Tibial nerve (tissue), 4 donors: ENCODE measurements at places on chromosomes 4 and X. TPM values are rescaled to one million over a fixed set of nuclear protein-coding genes. Genes with fewer than 3 reads are reported as not detected.

The PPP2R2C gene
- not detected for total RNA-seq

The GLRA3 gene
- total RNA-seq = not detected

The RAB40AL gene
- total RNA-seq = 1.4 TPM

The DMD gene
- 291 TPM for total RNA-seq

The MTNR1A gene
- total RNA-seq = not detected

The SH2D1A gene
- 4.2 TPM for total RNA-seq

The TBCK gene
- 48.6 TPM for total RNA-seq

The C4orf51 gene
- not detected for total RNA-seq

The VSIG4 gene
- total RNA-seq = 97.5 TPM

The KLHL4 gene
- total RNA-seq = 0.30 TPM

The XAGE1A gene
- total RNA-seq = not detected

- H3K36me3 ChIP-seq = peaks cover 10% of the 10 kb centered on the region
- H3K4me3 ChIP-seq = no peak overlapping the region
- DNase-seq = no peak
- no peaks in the 10 kb centered on the region for H3K4me1 ChIP-seq
These were observed 78.0 kb downstream of the PRDM5 start for GRCh38 chr4:120844528-120844921.

DNA sequence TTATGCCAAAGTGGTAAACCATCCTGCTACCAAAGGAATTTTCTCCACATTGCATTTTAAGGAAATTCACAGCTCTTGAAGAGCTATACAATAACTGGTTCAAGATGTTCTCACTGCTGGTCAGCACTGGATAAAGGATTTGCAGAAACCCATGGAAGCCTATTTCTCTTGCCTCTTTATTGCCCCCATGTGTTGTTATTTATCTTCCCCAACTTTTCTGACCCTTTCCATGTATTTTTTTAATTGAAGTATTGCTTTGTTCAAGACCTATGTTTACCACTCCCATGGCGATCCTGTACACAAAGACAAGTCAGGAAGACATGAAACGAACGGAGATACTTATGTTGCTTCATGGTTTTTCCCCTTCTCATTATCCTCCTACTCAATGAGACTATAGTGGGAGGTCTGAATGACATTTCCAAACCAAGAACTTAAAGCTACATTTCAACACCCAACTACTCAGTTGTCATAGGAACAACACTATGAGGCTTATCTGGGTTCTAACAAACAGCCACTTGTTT, 566.4 kb upstream of the DIPK2B start:
- no peaks in the 10 kb centered on the region for H3K27me3 ChIP-seq
- no peaks in the 10 kb centered on the region for H3K4me1 ChIP-seq
- H3K4me3 ChIP-seq = peak overlapping the region; percentile 10
- H3K36me3 ChIP-seq = no peaks in the 10 kb centered on the region
- H3K27ac ChIP-seq = no peak overlapping the region

- H3K4me3 ChIP-seq = no peak overlapping the region
- no peak for DNase-seq
- no peak overlapping the region for H3K27ac ChIP-seq
- H3K27me3 ChIP-seq = no peaks in the 10 kb centered on the region
- H3K36me3 ChIP-seq = no peaks in the 10 kb centered on the region
These were observed 159.1 kb upstream of the KIT start for GRCh38 chr4:54498661-54499111.

GRCh38 chr4:175035905-175036304, 117.7 kb downstream of the ADAM29 start:
- no peak overlapping the region for H3K27ac ChIP-seq
- H3K4me3 ChIP-seq = no peak overlapping the region
- no peaks in the 10 kb centered on the region for H3K27me3 ChIP-seq

DNA sequence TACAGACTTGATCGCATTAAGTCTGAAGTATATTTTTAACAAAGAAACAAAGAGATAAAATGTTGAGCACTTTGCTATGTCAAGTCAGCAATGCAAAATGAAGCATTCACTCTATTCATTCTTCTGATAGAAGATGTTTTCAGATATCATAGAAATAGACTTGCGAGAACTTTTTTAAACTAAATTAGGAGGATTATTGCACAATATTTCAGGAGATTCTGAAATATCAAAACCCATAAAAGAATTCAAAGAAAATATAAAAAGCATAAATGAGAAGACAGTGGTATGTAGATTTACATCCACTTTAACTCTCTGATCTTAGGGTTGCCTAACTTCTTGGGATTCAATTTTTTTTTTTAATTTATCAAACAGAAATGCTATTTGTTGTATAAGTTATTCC, 81.1 kb upstream of the PABPC4L start:
- no peaks in the 10 kb centered on the region for H3K36me3 ChIP-seq
- no peak for DNase-seq
- H3K27me3 ChIP-seq = no peaks in the 10 kb centered on the region
- H3K4me3 ChIP-seq = no peak overlapping the region
- H3K27ac ChIP-seq = no peak overlapping the region

- DNase-seq = no peak
- H3K27me3 ChIP-seq = no peaks in the 10 kb centered on the region
- H3K4me1 ChIP-seq = no peaks in the 10 kb centered on the region
- H3K36me3 ChIP-seq = no peaks in the 10 kb centered on the region
- H3K4me3 ChIP-seq = no peak overlapping the region
These were observed 1390.2 kb downstream of the C4orf33 start for GRCh38 chr4:130486186-130486585.

GRCh38 chrX:37840931-37841330, 6.4 kb downstream of the DYNLT3 start:
- no peak overlapping the region for H3K27ac ChIP-seq
- H3K36me3 ChIP-seq = no peaks in the 10 kb centered on the region
- no peak for DNase-seq
- no peaks in the 10 kb centered on the region for H3K27me3 ChIP-seq
- no peak overlapping the region for H3K4me3 ChIP-seq

DNA sequence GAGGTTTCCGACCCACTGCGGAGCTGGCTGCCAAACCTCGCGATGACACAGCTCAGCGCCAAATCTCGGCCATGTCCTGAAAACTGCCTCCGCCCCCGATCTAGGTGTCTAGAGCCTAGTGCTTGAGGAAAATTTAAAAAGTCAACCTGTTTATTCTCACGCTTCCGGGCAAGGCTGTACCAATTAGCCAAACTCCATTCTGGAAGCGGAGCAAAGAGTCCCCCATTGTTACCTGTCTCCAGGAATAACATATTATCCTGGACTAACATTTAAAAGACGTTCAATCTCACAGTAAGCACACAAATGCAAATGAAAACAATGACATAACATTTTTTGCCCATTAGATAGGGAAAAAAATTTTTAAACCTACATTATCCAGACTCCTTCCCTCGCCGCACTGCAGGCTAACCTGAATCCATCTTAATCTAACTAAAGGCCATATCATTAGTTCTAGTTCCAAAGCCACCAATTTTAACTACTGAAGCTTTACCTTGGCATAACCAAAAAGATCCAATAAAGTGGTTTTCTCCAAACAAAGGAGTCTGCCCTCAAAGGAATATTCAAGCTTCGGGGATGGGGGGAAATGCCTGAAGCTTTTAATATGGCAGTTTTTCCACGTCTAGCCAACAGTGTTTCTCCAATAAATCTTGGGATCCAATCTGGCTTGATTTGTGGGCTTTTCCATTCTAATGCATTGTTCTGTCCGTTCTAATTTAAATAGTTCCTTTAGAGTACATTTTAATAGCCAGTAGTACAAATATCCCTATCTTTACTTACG, 1.9 kb downstream of the HUWE1 start:
- no peak for DNase-seq
- H3K4me3 ChIP-seq = peak overlapping the region; percentile 68
- H3K27ac ChIP-seq = peak overlapping the region; percentile 94

- H3K27ac ChIP-seq = no peak overlapping the region
- H3K36me3 ChIP-seq = no peaks in the 10 kb centered on the region
- H3K4me3 ChIP-seq = no peak overlapping the region
- H3K4me1 ChIP-seq = no peaks in the 10 kb centered on the region
These were observed 135.4 kb upstream of the GNPDA2 start for GRCh38 chr4:44861756-44862155.

DNA sequence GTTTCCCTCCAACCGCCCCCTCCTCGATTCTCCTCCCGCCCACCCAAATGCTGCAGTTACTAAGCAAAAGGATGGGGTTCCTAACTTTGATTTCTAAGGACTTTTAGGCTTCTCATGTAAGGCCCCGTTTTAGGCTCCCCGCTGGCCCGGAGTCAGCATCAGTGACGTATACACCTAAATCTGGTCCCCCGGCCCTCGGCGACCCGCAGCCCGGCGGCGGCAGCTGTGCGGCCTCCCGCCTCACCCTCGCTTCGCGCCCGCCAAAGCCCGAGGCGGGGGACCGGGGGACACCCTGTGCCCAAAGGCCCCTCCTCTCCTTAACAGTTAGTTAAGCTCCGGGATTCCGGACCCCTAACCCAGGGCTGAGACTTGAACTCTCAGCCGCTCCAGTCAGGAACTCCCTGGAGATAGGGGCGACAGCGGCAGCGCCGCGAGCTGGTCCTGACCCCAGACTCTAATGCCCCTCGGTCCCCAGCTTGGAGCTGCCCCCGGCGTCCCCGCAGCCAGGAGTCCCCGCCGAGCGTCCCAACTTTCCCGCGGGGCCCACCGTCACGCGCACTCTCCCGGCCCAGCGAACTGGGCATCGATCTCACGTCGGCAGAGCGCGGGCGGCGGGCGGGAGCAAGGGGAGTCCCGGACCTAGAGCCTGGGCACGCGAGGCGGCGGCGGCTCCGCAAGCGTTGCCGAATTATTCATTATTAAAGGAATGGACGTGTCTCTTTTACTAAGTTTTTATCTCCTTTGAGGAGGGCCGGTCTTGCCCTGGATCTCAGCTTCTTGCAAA, 1.5 kb upstream of the NR3C2 start:
- H3K27ac ChIP-seq = peak overlapping the region; percentile 93
- DNase-seq = no peak
- no peaks in the 10 kb centered on the region for H3K4me1 ChIP-seq
- H3K4me3 ChIP-seq = peak overlapping the region; percentile 86
- no peaks in the 10 kb centered on the region for H3K36me3 ChIP-seq

DNA sequence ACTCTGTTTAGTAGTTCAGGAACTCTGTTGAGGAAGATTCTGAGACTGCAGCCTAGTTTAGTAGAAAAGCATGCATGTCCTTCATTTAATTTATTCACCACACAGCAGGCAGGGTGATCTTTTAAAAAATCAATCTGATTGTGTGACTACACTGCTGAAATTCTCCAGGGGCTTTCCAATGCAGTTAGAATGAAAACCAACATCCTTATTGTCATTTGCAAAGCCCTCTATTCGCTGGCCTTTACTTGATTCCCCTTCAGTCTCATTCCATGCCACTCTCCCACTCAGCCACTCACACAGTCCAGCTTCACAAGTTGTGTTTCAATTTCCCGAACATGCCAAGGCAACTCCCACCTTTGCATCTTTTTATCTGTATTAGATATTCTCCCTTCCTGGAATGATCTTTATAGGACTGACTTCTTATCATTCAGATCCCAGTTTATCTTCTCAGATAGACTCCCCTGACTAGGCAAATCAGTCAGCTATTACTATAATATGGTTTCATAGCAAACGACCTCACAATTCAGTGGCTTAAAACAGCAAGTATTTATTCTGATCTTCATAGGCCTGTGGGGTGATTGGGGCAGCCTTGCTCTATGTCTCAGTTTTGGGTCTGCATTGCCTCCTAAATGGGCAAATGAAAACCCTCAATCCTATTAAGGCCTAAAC, 21.3 kb upstream of the FTHL17 start:
- no peaks in the 10 kb centered on the region for H3K27me3 ChIP-seq
- DNase-seq = no peak
- H3K4me1 ChIP-seq = no peaks in the 10 kb centered on the region
- no peaks in the 10 kb centered on the region for H3K36me3 ChIP-seq
- no peak overlapping the region for H3K27ac ChIP-seq

- H3K27ac ChIP-seq = no peak overlapping the region
- H3K36me3 ChIP-seq = no peaks in the 10 kb centered on the region
- no peak overlapping the region for H3K4me3 ChIP-seq
- DNase-seq = no peak
These were observed 340.9 kb upstream of the PITX2 start for GRCh38 chr4:110963662-110964280.

DNA sequence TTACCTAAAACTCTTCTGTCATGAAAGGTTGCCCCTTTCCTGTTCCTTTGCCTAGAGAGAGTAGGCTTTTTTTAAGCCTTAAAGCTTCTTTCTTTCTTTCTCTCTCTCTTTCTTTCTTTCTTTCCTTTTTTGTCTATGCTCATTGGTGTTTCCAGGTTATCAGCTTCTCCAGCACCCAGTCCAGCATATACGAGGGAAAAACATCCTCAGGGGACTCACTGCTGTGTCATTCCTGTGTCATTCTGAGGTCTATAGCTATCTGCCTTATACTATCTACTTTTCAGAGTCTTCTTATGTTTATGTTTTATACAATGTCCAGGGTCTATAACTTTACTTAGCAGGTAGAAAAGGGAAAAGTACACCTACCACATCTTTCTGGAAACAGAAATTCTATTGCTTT, 10.5 kb upstream of the USP27X start:
- no peak for DNase-seq
- no peaks in the 10 kb centered on the region for H3K27me3 ChIP-seq
- H3K27ac ChIP-seq = no peak overlapping the region
- H3K36me3 ChIP-seq = no peaks in the 10 kb centered on the region
- no peaks in the 10 kb centered on the region for H3K4me1 ChIP-seq

DNA sequence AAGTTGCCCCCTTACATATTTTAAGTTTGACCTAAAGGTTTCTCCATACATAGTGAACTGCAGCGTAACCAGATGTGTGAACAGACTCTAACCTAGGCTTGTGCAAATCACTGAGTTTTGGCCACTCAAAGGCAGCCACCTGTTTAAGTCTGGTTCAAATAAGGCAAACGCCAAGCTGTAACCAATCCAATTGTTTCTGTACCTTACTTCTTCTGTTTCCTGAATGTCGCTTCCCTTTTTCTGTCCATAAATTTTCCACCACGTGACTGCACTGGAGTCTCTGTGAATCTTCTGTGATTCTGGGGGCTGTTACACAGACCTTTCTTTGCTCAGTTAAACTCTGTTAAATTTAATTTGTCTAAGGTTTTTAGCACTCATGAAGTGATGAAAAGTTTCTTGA, 618.8 kb downstream of the GLUD2 start:
- H3K27me3 ChIP-seq = no peaks in the 10 kb centered on the region
- no peaks in the 10 kb centered on the region for H3K4me1 ChIP-seq
- DNase-seq = no peak
- no peaks in the 10 kb centered on the region for H3K36me3 ChIP-seq

- DNase-seq = no peak
- no peaks in the 10 kb centered on the region for H3K27me3 ChIP-seq
- peak overlapping the region; percentile 68 for H3K27ac ChIP-seq
- no peaks in the 10 kb centered on the region for H3K36me3 ChIP-seq
- H3K4me3 ChIP-seq = no peak overlapping the region
These were observed 6.0 kb upstream of the PDLIM3 start for GRCh38 chr4:185541251-185541727.

- no peak overlapping the region for H3K4me3 ChIP-seq
- H3K27ac ChIP-seq = peak overlapping the region; percentile 52
- no peaks in the 10 kb centered on the region for H3K36me3 ChIP-seq
- H3K27me3 ChIP-seq = no peaks in the 10 kb centered on the region
These were observed 47.2 kb downstream of the MAOA start for GRCh38 chrX:43703211-43703791.

DNA sequence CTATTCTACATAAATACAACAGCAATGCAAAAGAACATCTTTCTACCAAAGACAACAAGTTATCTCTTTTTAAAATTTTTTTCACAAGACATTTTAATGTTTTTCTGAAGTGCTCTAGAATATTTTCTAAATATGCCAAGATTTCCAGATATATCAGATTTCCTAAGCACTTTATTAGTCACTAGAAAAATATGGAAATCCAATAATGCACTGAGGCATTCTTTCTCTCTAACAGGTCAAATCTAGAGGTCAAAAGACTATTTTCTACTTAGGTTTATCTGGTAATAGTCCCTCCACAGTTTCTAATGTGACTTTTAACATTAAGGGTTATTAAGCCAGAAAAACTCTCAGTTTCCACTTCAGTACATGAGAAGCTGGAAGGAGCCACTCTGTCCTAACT, 1041.2 kb upstream of the INTU start:
- DNase-seq = no peak
- H3K36me3 ChIP-seq = no peaks in the 10 kb centered on the region
- no peak overlapping the region for H3K27ac ChIP-seq
- no peaks in the 10 kb centered on the region for H3K27me3 ChIP-seq
- no peak overlapping the region for H3K4me3 ChIP-seq
